ENCODE measurements at places on chromosomes 6 and 20.

DNA sequence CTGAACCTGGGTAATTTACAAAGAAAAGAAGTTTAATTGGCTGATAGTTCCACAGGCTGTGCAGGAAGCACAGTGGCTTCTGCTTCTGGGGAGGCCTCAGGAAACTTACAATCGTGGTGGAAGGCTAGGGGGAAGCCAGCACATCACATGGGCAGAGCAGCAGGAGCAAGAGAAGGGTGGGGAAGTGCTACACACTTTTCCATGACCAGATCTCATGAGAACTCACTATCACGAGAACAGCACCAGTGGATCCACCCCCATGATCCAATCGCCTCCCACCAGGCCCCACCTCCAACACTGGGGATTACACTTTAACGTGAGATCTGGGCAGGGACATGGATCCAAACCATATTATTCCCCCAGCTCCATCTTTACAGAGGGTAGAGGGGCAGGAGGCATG, 166.4 kb downstream of the NFATC2 start:
- DNase-seq: no peak

DNA sequence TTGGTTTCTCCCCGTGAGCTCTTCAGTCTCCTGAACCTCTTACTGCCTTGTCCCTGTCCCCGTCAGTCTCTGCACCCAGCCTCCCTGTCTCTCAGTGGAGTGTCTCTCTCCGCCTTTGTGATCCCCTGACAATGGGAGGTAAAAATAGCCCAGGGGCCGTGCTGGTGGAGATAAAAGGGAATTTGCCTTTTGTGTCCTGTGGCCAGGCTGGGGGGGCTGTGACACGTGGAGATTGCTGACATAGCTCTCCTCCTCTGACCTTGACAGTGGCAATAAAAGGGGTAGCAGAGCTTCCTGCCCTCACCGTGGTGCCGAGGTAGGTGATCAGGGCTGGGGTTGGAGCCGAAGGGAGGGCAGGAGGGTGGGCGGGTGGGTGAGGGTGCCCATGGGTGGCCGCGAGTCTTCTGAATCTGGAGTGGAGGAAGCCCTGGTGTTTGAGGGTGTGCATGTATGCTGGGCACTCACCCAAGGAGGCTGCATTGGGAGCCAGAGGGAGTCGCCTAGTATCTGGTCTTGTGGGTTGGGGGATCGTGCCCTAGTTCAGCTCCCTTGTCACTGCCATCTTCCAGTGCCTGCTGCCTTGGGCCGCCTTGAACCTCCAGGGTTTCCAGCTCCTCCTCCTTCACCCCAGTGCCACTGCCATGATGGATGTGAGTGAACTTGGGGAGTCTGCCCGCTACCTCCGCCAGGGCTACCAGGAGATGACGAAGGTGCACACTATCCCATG, 21.9 kb downstream of the MYH7B start:
- no peak for DNase-seq

DNA sequence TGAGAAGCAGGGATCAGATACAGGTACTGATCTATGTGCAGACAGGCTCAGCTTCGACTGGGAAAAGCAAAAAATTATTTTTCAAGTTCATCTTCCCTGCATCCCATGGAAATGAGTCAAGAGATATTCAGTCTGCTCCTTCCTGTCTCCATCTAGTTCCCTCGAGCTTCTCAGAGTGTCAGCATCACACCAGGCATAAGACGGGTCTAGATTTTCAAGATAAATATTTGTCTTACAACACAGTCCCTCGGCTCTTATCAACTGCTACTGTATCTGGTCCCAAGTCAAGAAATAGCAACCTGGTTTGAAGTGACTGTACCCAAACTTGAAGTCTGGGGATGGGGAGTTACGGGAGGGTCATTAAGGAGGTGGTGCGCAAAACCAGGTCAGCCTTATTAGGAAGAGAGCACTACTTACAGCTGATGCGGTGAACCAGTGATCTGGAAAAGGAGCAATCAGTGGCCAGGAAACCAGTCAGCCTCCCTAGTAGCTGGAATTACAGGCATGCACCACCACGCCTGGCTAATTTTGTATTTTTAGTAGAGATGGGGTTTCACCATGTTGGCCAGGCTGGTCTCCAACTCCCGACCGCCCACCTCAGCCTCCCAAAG, 29.7 kb downstream of the ZMYND8 start:
- no peak for DNase-seq

DNA sequence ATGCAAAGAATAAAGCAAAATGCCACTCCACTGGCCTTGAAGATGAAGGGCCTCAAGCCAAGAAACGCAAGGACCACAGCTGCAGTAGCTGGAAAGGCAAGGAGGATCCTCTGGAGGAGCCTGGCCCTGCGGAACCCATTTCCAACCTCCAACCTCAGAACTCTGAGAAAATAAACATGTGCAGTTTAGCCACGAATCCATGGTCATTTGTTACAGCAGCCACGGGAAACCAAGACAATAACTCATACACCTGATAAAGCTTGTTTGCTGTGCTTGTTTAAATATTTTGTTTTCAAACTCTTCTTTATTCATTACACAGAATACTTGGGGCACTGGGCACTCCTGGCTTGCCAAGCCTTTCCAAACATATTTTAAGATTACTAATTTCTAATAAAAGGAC, 10.4 kb downstream of the SERPINB6 start:
- no peak for DNase-seq

DNA sequence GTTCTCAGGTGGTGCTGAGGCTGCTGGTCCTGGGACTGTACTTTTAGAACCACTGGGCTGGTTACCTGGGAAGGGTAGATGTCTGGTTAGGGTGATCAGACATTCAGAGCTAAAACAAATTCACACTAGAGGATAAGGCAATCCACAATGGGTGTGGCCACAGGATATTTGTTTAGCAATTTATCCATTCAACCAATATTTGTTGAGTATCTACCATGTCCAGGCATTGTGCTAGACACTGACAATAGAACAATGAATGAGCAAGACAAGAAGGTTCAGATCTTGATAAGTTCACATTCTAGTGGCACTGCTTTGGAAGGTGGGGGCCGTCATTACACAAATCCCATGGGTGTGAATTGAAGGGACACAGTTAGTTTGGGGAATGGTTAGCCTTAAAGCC, 131.7 kb downstream of the BCAS1 start:
- DNase-seq: no peak

DNA sequence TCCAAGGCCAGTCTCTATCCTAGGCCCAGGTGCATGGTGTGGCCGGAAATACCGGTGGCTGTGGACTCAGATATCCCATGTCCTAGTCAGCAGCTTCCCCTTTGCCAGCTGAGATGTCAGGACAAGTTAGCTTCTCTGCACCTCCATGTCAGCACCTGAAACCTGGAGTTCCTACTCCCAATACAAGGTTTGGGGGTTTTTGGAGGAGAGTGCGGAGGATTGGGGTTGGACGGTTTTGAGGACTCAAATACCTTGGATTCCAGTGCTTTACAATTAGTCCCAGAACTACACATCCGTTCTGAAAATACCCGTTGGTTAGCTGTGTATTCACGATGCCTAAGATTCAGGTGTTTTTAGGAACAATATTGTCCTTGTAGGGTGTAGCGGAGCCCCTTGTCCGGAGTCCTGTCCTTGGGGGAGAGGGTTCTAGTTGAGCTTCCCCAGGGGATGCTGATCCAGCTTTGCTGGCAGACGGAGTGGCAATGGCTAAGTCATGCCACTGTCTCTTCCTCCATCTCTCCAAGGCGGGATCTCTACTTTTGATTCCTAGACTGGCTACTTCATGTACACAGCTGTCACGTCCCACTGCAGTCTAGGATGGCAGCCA, 45.0 kb downstream of the ADNP start:
- no peak for DNase-seq

Measured in CD4-positive, alpha-beta T cell treated with Interleukin-4 for 4 hours (primary cell).